ENCODE measurements at places on chromosomes 16 and 17. TPM values are rescaled to one million over a fixed set of nuclear protein-coding genes. Genes with fewer than 3 reads are reported as not detected.

ZFHX3 gene
- 9.6 TPM for total RNA-seq

TLE7 gene
- total RNA-seq: not detected

TMEM238L gene
- total RNA-seq: not detected

IGSF6 gene
- total RNA-seq: 3.6 TPM

CES5A gene
- total RNA-seq: not detected

CCDC200 gene
- total RNA-seq: not detected

GRCh38 chr16:81265658-81266451, 27.4 kb downstream of the BCO1 start:
- peak; percentile 86 for DNase-seq

GRCh38 chr17:34412965-34413441, 50.0 kb upstream of the CCL1 start:
- no peak for DNase-seq

DNA sequence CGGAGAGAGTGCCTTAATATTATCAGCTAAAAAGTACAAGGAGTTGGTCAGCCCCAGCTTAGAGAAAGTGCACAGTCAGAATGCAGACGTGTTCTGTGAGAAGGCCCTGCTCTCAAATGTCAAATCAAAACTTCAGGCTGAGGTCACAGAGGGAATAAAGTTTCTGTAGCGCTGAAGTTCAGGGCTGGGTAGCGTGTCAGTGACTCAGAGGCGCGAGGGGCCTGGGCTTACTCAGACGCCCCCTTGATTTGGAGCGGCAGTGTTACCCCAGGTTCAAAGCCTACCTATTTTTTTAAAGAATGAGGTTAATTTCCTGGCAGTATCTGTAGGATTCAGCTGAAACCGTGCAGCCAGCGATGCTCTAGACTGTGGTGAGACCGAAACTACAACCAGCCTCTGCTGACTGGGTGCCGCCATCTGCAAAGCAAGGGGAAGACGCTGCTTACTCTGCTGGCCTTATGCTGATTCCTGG, 4.8 kb downstream of the CIAO3 start:
- DNase-seq: no peak

All from left ventricle myocardium inferior (tissue), 1 donor.